Stimulated activated CD4-positive, alpha-beta T cell treated with anti-CD3 and anti-CD28 coated beads, TNF-alpha, amount 100 ng/mL, for 1 hour (primary cell): ENCODE measurements at places on chromosomes 5 and 9.

- no peak for DNase-seq
Measured at GRCh38 chr5:141941779-141942178, 16.2 kb downstream of the PCDH12 start.

- DNase-seq: no peak
Measured at GRCh38 chr5:98637116-98637515, 136.3 kb upstream of the RGMB start.

- no peak for DNase-seq
Measured at GRCh38 chr5:39863926-39864552, 439.3 kb upstream of the DAB2 start.

GRCh38 chr5:57318251-57318650 lies 144.4 kb downstream of the GPBP1 start:
- no peak for DNase-seq

DNA sequence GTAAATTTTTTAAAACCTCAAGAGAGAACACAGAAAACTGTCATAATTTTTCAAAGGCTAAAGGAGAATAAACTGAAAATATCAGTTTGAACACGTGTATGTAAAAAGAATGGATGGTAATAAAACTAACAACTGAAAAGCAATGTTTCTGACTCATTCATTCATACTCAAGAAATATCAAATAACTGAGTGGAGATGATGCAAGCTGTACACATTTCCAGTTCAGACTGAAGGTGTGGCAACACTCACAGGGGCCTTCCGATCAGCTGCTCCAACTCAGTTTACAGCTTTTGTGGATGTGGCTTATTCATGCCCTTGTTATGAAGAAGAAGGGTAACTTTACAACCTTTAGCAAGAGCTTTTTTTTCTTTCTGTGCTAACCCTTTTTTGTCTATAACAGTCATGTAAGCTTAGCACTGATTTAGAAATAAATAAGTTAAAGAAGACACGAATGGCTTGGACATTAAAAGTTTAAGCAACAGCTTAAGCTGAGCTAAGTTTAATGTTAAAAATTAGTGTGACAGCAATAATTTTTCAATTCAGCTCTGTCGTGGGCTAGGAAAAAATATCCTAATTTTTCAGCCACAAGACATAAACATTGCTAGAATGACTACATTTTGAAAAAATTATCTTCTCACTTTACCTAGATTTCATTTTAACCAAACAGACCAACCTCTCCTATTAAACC lies 453.5 kb downstream of the RAB3C start:
- no peak for DNase-seq

DNA sequence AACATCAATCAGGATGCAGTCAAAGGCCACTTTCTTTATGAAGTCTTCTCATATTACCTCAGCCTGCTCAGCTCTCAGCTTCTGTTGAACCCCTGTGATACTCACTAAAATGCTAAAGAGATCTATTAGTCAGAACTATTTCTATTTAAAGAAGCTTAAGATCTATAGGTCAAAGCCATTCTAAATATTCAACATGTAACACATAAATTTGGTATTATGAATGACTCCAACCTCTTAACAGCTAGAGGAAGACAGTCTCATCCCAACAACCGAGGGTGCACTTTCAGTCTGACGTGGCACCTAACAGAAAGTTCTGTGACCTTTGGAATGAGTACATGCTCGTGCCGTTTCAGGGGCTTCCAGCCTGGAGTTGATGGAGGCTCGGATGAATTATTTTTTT lies 301.5 kb upstream of the VLDLR start:
- no peak for DNase-seq

- DNase-seq: no peak
Measured at GRCh38 chr5:170075696-170076095, 30.0 kb upstream of the FOXI1 start.

DNA sequence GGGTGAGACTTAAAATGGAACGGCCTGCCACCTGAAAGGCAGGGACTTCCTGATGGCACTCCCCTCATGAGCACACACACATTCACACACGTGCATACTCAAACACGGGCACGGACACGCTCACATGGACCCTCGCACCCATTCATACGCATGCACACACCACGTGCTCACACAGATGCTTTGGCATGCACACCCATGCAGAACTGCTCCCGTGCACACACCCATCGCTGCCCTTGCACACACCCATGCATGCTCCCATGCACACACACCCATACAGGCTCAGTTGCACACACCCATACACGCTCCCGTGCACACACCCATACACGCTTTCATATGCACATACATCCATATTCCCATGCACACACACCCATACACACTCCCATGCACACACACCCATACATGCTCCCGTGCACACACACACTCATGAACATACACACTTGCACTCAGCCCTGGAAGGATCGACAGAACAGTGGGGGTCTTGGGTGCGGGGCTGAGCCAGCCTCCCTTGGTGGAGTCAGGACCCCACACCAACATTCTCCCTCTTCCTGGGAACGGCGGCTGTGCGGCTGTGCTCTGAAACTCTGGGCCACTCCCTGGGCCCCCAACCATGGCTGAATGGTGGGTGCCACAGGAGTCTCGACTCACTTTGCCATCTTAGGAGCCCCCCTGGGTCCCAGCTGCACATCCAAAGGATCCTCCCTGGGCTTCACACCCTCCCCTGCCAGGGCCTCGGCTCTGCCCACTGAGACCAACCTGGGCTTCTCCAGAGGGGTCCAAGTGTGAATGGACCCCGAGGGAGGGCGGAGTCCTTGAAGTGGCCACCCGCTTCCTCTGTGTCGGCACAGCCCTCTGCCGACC lies 115.2 kb downstream of the RXRA start:
- no peak for DNase-seq

- DNase-seq: no peak
Measured at GRCh38 chr9:112075009-112075378, 100.1 kb downstream of the SUSD1 start.

DNA sequence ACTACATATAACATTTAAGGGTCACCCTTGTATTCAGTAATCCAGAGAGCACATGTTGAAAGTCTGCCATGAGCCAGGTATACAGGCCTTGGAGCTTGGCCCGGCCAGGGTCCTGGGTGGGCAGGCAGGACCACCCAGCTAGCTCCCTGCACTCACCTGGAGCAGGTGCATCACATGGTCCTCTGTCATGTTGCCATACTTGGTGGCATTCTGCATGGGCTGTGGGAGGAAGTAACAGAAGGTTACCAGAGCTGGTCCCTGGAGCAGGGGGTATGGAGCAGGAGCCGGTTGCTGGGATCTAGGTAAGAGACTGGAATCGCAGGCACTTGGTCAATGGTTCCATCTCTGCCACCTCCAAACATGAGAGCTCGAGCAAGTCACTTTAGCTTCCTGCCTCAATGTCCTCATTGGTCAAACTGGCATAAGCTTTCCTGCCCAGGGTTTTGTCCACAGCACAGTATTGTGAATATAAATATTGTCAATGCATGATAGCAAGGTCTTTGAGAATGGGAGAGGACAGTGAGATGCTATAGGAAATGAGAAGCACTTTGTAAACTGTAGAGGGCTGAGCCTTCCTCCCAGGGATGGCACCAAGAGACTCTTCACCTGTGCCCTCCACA lies 6.5 kb downstream of the CD74 start:
- no peak for DNase-seq

DNA sequence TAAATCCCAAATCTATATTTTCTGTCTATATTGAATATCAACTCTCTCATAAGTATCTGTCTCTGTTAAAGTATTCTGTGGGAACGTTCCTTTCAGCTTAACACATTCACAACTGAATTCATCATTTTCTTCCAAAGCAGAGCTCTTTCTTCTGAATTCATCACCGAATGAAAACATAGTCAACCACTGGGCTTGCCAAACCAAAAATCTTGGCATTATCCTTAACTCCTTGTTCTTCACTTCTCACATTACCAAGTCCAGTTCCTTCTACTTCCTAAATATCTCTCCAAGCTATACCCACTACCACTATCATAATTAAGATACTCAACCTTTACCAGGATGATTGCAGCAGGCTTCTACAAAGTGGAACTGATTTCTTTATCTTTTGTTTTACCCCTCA lies 559.8 kb downstream of the MAT2B start:
- DNase-seq: no peak

GRCh38 chr5:54902791-54903473 lies 82.5 kb downstream of the ESM1 start:
- no peak for DNase-seq

- DNase-seq: no peak
Measured at GRCh38 chr5:93219641-93220145, 361.3 kb downstream of the NR2F1-AS1 start.

- DNase-seq: no peak
Measured at GRCh38 chr9:34400275-34400674, 23.6 kb upstream of the MYORG start.

- DNase-seq: no peak
Measured at GRCh38 chr9:37911271-37911681, 7.3 kb upstream of the SLC25A51 start.

DNA sequence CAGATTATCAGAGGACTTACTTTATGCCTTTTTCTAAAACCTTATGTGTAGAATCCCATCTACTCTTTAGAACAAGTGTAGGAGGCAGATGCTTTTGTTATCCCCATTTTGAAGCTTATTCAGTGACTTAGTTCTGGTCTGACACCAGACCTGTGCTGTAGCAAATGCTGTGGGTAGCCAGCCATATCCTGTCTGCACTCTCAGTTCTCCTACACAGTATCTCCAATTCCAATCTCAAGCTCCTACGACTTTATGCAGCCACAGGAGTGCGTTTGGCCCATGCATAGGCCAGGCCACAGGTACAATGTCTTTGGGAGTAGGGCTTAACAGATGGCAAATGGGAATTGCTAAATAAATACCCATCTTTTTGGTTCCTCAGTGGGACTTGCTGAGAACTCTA lies 292.6 kb downstream of the MCTP1 start:
- DNase-seq: no peak

- no peak for DNase-seq
Measured at GRCh38 chr9:129570450-129571297, 50.2 kb downstream of the C9orf50 start.

DNA sequence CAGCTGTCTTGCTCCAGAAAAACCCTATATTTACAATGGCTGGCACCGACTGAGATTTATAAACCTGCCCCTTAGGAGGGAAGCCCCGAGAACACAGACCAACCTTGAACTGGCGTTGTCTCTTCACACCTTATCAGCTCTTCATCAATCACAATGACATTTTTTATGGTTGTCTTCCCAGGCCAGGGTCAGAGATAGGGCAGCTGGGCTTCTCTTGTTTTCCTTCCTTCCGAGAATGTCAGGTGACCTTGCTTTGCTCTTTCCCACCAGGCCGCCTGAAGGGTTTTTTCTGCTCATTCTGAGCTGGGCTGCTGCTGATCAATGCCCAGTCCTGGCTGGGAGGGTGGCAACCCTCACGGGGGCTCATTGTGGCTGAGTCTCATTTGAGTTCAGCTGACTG lies 619.1 kb downstream of the CCDC171 start:
- DNase-seq: no peak

DNA sequence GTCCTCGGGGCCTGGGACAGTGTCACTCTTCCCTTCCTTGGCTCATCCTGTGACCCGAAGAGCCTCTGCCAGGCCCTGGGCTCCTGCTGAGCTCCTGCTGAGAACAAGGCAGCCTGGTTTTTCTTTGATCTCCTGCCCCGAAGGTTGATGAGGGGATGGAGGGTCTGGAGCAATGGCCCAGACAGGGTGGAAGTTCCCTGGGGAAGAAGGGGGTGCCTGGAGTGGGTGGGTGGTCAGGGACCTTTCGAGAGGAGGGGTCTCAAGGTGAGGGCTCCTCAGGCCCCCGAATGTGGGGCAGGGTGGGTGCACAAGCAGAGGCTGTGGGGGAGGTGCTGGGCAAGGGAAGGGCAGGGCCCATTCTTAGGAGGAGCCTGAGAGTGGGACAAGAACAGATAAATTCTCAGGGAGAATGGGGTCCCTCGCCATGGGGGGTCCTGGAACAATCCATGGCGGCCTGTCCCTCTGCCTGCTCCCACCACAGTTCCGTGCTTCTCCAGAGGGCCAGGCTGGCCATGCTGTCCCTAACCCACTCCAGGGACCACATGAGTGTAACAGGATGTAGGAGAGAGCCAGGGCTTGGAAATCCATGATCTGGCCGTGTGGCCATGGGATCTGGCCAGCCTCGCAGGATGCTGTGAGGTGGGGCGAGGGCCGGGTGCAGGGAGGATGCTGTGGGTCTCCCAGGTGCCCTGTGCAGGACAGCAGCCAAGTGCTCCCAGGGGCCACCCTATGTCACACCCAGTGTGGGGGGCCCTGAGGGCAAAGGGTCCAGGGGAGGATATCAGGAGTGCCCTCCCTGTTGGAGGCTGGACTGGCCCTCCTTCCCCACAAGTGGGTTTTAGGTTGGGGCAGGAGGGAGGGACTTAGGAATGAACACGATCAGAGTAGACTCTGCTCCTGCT lies 128.5 kb upstream of the LPCAT1 start:
- DNase-seq: no peak

GRCh38 chr5:68499987-68500386 lies 284.4 kb downstream of the PIK3R1 start:
- no peak for DNase-seq

- no peak for DNase-seq
Measured at GRCh38 chr5:98771382-98772109, 1.9 kb upstream of the RGMB start.

DNA sequence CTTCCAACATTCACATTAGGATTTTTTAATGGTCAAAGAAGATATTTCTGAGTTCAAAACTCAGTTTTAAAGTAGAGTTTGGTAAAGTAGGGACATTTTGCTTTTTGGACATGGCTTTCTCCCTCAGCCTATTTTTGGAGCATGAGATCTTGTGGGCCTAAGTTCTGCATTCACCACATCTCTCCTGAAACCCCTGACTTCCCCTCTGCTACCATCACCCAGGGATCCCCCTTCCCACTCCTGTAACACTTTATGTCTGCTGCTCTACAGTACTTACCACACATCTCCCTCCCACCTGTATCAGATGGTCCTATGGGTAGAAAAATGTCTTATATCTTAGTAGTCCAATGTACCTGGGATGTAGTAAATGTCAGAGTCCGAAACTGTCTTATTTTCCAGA lies 48.2 kb upstream of the JAK2 start:
- no peak for DNase-seq

DNA sequence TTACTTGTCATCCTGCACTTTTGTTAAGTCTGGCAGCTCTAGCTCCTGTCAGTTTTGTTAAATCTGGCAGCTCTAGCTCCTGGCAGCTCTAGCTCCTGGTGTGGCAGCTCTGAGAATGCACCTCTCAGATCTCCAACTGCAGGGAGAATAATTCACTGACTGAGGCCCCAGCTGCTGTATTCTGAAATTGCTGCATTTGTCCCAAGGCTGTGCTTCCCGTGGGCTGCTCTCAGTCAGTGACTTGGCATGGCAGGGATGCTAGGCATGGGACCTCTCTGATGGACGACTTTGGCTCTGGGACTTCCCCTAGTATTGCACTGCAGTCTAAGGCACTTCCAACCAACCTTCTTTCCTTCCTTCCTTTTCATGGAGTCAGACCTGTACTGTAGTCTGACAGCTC lies 475.7 kb downstream of the CCDC171 start:
- no peak for DNase-seq

DNA sequence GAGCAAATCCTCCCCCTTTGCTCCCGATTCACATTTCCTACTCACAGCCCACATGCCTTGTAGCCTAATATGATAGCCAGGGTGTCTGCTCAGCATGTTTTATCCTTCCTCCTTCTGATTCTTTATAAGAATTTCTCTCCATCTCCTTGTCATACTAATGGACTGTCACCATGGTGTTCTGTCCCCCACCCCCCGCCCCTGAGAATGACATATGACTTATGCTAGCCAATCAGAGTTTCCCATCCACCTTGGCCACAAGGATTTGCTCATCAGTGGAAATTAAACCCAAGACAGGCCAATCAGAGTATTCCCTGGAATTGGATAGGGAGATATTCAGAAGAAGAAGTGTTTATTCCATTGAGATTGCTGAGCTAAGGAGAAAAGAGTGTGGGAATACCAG lies 16.0 kb downstream of the ABLIM3 start:
- no peak for DNase-seq
